ENCODE measurements at places on chromosomes 2 and 18.

GRCh38 chr2:235054475-235054874 is 102.7 kb downstream of the SH3BP4 start:
- DNase-seq, result no peak

DNA sequence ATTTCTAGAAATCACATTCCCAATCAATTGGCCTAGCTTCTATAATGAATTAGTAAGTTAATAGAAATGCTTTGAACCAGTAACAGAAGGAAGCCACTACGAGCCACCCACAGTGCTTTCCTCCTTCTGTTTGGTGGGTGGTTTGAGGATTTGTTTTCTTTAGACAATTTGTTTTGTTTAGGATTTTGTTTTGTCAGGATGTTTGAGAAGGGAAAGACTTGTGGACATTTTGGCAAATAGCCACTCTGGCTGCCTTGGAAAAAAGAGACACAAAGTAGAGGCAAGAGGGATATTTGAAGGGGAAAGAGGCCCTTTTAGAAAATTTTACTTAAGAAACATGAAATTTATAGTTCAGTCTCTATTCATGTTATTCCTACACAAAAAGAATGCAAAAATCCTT is 47.7 kb downstream of the TANK start:
- no peak for DNase-seq

- no peak for DNase-seq
These were observed 174.2 kb upstream of the RBMS1 start for GRCh38 chr2:160667811-160668210.

DNA sequence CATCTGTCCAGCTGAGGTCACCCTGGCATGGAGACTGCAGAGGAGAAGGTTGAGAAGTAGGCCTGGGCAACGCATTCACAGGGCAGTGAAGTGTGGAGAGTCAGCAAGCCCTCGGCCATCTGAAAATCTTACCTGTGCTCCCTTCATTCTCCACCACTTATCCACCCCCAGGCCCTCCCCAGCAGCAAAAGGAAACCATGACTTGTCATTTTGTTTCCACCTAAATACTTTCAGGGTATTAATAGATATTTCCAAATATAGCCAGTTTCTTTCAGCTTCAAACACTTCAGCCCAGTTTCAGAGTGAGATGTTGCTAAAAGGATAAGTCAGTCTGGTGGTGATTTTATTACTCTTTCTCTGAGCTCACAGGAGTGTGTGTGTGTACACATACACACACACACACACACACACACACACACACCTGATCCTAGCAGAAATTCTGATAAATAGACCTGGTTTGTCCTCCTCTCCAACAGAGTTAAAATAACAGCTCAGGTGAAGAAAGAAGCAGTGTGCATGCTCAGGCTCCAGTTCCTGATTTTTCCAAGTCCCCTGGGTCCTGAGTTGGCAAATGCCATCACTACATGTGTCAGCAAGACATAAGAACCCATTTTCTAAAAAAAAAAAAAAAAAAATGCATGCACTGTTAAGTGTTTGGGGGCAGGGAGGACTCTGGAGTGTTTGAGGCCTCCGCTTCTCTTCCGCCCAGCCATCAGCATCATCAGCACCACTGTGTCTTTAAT is 82.8 kb downstream of the LOXHD1 start:
- no peak for DNase-seq

GRCh38 chr2:206831442-206831995 is 66.1 kb downstream of the FASTKD2 start:
- no peak for DNase-seq

DNA sequence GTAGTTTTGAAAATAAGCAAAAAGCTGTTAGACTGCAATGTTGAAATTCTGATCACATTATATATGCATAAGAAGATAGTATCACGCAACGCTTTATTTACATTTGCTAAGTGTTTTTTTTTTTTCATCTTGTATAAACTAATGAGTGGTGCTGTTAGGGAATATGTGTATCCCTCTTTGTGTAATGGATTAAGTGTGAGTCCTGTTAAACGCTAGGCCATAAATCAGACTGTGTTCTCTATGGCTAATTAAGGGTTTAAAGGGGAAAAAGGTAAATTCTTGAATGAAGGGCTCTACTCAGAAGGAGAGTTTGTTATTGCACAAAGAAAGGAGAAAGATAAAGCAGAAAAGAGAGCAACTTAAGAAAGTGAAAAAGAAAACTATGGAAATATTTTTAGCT is 4.8 kb upstream of the ASXL3 start:
- no peak for DNase-seq

DNA sequence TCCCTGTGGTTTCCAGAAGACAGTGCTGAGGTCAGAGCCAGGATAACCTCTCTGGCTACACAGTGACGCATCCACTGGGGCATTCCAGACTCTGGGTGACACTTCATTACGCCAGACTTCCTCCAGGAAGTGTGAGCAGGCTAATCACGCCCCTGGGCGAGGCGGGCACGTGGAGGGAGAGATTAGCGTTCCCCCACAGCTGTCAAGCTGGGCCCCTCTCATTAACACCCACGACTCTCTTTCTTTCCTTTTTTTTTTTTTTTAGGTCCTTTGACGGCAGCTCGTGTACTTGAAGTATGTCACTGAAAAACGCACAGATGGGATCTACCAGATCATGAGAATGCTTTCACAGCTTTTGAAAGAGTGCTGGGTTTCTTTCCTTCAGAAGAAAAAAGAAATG is 274.6 kb downstream of the AFF3 start:
- DNase-seq, result peak; percentile 53

DNA sequence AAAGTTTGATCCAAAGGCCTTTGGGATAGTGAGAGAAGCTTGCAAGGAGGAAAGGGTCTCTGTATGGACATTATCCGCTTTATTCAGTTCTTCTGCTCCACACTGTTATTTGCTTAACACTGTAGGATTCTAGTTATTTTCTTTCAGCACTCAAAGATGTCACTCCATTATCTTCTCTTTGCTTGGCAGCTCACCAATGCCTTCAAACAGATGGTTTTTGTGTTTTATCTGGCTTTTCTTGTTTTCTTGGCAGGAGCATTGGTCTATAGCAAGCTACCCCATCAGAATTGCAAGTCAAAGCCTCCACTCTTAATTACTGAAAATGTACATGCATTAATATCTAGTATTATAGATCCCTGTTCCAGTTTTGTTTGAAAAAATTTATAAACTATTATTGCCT is 138.8 kb downstream of the EVA1A start:
- no peak for DNase-seq

GRCh38 chr2:156505696-156506095 is 69.5 kb downstream of the GPD2 start:
- no peak for DNase-seq

DNA sequence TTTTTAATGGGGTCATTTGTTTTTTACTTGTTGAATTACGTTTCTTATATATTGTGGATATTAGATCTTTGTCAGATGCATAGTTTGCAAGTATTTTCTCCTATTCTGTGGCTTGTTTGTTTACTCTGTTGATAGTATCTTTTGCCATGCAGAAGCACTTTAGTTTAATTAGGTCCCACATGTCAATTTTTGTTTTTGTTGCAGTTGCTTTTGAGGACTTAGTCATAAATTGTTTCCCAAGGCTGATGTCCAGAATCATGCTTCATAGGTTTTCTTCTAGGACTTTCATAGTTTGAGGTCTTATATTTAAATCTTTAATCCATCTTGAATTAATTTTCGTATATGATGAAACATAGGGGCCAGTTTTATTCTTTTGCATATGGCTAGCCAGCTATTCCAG is 13.2 kb downstream of the PIKFYVE start:
- DNase-seq, result no peak

GRCh38 chr2:240024766-240025165 is 376 bp downstream of the NDUFA10 start:
- peak; percentile 3 for DNase-seq

All from SW480 (cell line).